ENCODE measurements at places on chromosomes 7 and 10.

GRCh38 chr7:24727154-24728120 is 29.8 kb downstream of the GSDME start:
- DNase-seq, result no peak

DNA sequence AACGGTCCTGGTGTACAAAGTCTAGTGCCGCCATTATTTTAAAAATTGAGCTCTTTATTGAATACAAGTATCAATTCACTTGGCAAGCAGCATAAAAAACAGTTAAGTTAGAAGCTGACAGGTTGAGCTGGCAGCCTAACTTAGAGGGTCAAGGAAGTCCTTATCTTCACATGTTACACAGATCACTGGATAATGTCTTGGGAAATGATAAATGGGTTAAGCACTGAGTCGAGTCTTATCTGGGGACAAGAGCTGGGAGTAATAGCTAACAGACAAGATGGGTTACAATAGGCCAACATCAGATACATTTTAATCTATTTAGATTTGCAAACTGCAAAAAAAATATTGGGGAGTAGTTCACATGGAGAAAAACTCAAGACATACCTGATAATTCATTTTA is 34.2 kb downstream of the SLC18A2 start:
- DNase-seq, result no peak

DNA sequence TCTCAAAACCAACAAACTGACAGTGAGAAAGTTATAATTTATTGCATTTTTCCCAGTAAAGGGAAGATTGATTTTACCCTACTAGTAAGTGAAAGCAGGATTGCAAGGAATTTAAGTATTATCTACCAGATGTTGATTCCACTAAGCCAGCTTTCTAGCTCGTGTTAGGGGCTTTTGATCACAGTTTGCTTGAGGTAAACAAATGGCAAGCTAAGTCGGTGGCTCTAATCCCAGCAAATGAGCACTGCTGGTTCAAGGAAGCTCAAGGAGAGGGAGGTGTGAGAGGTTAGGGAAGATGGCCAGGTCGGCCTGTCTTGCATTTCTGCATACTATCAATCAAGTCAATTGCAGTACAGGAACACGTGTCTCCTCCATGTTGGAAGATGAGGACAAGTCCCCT is 448.7 kb upstream of the POM121L12 start:
- no peak for DNase-seq

DNA sequence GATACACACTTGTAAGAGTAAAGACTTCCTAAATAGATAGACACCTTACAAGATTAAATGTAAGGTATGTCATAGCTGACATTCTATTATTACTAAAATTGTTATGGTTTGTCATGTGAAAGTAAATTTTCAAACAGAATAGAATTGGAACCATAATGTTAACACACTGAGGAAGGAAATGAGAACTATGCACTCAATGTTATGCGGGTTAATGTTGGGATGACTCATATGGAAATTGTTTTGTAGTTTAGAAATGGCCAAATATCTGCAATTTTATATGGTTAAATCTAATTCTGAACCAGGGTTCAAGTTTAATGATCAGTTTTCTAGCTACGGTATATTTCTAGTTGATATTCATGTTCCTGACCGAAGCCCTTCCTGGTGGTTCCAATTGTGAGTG is 214.2 kb upstream of the ADO start:
- DNase-seq, result no peak

DNA sequence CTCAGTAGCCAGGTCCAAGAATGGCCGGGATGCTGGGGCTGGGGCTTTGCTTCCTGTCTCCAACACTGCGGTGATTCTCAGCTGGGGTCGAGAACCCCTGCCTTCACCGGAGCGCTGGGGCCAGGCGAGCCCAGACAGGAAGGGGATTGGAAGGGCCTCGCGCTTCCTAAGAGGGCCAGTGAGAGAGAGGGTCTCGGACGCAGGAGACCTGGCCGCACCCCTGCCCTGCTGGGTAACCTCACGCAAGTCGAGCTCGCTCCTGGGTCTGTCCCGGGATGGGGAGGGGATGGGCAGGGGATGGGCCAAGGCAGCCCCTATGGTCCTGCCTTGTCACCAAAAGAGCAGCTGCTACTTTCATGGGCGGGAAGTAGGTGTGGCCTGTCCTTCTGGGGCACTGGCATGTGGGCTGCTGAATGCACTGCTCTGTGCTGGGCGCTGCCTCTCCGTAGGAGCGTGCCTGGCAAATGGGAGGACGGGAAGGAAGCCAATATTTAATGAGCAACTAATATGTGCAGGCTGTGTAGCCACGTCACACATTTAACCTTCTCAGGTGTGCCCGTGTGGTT is 20.0 kb downstream of the KCNK18 start:
- no peak for DNase-seq

- no peak for DNase-seq
Measured at GRCh38 chr7:120959929-120960484, 9.4 kb downstream of the ING3 start.

- DNase-seq, result no peak
Measured at GRCh38 chr10:104622598-104623209, 18.4 kb upstream of the SORCS3 start.

DNA sequence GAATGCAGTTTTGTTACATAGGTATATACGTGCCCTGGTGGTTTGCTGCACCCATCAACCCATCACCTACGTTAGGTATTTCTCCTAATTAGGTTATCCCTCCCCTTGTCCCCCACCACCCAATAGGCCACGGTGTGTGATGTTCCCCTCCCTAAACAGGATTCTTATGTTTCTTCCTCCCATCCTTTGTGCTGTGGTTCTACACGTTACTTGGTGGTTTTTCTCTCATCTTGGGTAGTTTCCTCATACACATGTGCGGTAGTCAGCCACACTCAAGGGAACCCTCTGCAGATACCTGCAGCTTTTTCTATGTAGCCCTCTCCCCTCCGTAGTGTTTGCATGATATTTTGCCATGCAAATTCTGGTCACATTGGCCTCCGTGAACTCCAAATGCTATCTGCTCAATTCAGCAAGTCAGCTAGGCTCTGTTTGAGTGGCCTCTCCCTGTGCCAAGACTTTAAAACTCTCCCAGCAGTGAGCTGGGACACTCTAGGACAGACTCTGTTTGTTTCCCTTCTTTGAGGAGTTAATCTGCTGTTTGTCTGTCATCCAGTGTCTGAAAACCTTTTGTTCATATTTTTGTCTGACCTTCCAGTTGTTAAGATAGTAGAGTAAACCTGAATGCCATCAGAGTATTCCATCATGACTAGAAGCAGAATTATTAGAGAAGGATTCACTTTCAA is 41.0 kb downstream of the RABGEF1 start:
- DNase-seq, result no peak

DNA sequence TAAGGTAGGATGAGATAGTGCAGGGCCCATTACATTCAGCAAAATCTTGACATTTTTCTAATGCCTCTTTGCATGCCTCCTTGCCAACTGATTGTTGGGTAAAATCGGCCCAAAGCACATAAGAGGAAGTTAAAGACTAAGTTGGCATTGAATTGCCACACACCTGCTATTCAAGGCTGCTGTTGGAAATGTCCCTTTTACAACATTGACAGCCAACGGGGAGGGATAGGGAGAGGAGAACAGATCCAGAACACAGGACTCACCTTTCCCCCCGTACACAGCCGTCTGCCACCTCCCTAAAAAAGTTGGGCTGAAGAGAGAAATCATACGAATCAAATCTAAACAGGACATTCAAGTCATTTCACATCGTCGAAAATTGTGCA is 695 bp downstream of the FAM237B start:
- DNase-seq, result no peak

GRCh38 chr10:130897815-130898214 is 413.7 kb downstream of the TCERG1L start:
- no peak for DNase-seq

GRCh38 chr7:105131033-105131656 is 117.1 kb downstream of the KMT2E start:
- DNase-seq, result no peak
